ENCODE measurements at places on chromosomes 7 and 10.

- no peak for DNase-seq
Observed at GRCh38 chr10:35577926-35578617, 27.1 kb upstream of the GJD4 start.

DNA sequence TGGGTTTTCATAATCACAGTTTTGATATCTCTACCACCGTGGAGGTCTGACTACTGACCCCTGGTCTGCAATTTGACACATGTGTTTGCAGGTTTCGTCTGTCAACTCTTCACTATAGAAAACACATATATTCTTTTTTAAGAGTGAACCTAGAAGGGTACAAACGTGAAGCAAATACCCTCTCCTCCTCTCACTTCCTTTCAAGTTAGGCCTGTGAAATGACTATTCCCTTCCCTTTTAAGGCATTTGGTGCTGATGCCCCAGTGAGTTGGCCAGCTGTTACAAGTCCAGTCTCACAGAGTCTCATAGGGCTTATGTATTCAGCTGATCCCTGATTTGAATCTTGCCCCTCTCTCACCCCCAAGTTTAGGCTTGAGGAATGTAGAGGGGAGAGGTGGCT is 742.0 kb upstream of the IGFBP3 start:
- DNase-seq = no peak

- no peak for DNase-seq
Observed at GRCh38 chr7:24403557-24403956, 119.6 kb downstream of the NPY start.

GRCh38 chr7:51639661-51640334 is 323.2 kb upstream of the COBL start:
- DNase-seq = no peak

DNA sequence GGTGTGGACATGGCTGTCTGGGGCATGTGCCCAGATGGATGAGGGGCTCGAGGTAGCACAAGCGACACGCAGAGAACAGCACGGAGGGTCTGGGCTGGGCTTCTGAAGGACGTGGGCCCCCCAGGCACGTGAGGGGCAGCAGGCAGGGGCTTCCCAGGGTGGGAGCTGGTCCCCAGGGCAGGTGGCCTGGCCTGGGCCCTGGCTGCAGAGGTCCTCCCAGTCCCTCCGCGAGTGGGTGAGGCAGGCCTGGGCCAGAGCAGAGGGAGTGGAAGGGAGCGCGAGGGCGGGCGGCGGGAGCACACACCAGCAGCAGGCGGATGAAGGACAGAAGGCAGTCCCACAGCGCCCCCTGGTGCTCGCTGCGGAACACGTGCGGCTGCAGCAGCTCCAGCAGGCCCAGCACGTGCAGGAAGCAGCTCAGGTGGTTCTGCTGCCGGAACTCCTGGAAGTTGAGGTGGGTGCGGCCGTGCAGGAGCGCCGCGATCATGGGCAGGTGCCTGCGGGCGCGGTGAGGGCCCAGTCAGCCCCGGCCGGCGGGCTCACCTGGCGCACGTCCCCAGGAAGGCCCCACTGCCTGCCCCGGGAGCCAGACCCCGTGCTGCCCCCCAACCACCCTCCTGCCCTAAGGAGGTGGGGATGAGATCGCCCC is 14.7 kb upstream of the MICALL2 start:
- peak; percentile 58 for DNase-seq

DNA sequence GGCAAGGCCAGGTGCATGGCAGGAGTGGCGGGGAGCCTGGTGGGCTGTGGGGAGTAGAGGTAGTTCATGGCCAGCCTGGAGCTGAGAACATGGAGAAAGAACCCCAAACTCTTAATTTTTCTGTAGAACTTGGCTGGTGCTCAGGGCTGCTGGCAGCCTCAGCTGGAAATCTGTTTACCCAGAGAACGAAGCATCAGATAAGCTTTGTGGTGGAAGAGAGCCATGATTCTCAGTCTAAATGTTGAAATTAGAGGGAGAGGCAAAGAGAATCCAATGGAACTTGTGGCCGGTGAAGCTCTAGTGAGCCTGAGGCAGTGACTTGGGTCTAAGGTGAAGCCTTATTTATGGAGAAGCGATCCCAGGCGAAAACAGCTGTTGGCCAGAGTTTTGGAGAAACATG is 126.4 kb downstream of the CCDC3 start:
- no peak for DNase-seq

- no peak for DNase-seq
Observed at GRCh38 chr7:67807826-67808225, 811.2 kb downstream of the TYW1 start.

DNA sequence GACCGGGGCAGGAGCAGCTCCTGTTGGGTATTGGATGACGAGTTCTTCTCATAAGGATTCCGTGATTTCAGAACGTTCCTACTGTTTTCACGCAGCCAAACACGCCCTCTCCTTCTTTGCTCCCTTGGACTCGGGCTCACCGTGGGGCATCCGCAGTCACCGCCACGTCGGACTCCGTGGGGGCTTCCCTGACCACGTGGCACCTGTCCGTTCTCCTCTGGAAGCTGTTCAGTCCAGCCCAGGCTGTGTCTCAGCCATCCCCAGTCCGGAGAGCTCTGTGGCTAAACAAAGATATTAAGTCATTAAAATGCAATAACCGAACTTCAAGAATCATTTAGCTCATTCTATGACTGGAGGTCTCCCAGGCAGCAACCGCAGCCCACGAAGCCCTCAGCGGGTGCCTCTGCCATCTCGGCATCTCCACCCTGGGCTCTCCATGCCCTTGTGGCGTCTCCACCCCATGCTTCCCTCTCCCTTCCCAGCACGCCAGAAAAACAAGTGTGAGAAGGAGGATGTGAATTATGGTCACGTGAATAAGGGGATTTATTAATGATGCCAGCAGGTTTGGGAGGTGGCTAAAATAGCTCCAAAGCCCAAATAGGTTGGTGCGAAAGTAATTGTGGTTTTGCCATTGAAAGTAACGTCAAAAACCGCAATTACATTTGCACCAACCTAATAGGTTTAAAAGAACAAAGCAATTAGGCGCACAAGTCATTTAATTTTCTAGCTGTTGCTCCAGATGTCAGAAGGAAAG is 224.6 kb upstream of the PPP2R2D start:
- no peak for DNase-seq

- DNase-seq = no peak
Observed at GRCh38 chr7:155997431-155998327, 185.4 kb upstream of the SHH start.

- no peak for DNase-seq
Observed at GRCh38 chr7:90425376-90425775, 22.1 kb downstream of the CLDN12 start.

DNA sequence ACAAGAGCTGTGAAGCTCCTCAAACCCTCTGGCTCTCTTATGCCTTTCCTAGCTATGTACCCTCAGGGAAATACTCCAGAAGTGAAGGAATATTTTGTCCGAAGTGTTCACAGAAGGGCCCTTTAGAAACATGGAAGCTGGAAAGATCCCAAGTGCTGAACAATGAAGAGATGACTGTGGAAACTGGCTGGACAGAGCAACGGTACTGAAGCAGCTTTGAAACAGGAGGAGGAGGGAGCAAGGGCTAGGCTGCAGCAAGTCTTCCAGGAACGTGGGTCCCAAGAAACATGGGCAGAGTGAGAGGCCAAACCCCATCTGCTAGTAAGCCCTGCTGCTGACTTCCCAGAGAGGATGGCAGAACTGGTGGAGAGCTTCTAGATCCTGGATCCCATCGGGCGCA is 3.0 kb upstream of the PSAP start:
- DNase-seq = no peak

- DNase-seq = no peak
Observed at GRCh38 chr7:38413784-38414183, 140.3 kb upstream of the TARP start.

- DNase-seq = no peak
Observed at GRCh38 chr10:105150259-105150880, 509.3 kb downstream of the SORCS3 start.

GRCh38 chr10:74099420-74099819 is 51.2 kb downstream of the AP3M1 start:
- DNase-seq = no peak

- no peak for DNase-seq
Observed at GRCh38 chr10:122013311-122013780, 24.4 kb downstream of the TACC2 start.

- peak; percentile 21 for DNase-seq
Observed at GRCh38 chr10:31142026-31142425, 110.4 kb upstream of the ZNF438 start.

- DNase-seq = no peak
Observed at GRCh38 chr7:30829471-30829870, 58.3 kb downstream of the MINDY4 start.

- DNase-seq = peak; percentile 70
Observed at GRCh38 chr7:28041508-28042314, 138.9 kb downstream of the JAZF1 start.

- no peak for DNase-seq
Observed at GRCh38 chr7:84809877-84810276, 377.0 kb downstream of the SEMA3D start.

GRCh38 chr7:134024739-134025138 is 102.4 kb upstream of the LRGUK start:
- no peak for DNase-seq

DNA sequence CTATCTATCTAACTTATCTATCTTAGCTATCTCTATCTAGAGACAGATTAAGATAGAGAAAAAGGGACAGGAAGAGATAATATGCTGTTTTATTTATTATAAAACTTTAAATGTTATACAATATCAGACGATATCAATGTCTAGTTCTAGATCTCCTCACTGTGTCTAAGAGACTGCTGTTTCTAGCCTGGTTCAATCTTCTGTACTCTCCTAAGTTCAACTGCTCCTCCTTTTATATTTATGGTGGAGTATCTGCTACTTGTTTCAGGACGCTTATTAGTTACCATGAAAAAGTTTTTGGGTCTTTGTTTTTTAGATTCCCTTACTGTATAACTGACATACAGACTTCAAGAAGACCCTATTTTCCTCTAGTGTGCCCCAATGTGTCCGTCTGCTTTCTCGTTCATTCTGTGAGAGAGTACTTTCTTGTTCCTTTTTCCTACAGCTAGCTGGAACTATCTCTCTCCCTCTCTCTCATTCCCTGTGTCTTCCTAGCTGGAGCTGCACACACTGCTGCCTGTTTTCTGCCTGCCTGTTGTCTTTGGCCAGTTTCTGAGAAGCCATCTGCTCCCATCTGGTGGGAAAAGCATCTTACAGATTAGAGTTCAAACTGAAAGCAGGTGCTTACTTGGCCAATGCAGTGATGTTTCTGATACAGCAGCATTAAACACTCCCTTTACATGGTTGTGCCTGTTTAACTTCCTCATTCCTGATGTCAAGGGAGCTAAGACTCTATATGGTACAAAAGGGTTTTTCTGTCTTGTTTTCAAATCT is 49.4 kb upstream of the ARL4A start:
- no peak for DNase-seq

GRCh38 chr7:34727464-34727995 is 69.5 kb downstream of the NPSR1 start:
- no peak for DNase-seq

DNA sequence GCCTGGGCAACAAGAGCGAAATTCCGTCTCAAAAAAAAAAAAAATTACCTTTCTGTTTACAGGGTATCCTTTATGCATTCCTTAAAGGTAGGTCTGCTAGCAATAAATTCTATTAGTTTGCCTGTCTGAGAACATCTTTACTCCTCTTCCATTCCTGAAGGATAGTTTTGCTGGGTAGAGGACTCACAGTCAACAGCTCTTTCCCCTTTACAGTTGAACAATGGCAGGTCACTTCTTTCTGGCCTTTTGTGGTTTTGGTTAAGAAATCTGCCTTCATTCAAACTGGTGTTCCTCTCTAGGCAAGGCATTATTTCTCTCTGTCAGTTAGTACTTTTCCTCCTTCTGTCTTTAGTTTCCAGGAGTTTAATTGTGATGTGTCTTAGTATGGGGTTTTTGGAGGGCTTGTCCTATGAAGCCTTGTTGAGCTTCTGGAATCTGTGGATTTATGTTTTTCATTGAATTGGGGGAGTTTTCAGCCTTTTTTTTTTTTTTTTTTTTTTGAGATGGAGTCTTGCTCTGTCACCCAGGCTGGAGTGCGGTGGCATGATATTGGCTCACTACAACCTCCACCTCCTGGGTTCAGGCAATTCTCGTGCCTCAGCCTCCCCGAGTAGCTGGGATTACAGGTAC is 4.8 kb upstream of the DNAAF5 start:
- no peak for DNase-seq

- DNase-seq = peak; percentile 49
Observed at GRCh38 chr7:101507791-101508252, 121.3 kb downstream of the MYL10 start.

GRCh38 chr10:44293306-44293778 is 91.6 kb downstream of the CXCL12 start:
- no peak for DNase-seq

- no peak for DNase-seq
Observed at GRCh38 chr7:146862415-146862814, 745.8 kb downstream of the CNTNAP2 start.

DNA sequence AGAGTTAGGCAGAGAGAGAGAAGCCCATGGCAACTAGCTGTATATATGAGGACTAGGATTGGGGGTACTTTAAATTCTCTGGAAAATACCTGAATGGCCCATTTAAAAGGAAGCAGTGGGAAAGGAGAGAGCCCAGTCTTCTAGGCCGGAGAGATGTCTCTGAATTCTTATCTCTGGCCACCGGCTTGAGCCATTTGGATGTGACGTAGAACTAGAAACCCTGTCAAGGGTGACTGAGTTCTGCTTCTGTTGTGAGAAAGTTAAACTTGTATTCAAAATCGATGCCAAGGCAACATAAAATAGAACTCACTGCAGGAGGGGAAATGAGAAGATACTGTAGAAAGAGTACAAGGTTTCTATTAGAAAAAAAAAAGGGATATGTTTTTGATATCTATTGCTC is 6.3 kb upstream of the GSTK1 start:
- DNase-seq = no peak

GRCh38 chr10:123140983-123141390 is 5.2 kb downstream of the HMX3 start:
- DNase-seq = no peak

GRCh38 chr10:110744782-110745181 is 100.6 kb downstream of the RBM20 start:
- no peak for DNase-seq

DNA sequence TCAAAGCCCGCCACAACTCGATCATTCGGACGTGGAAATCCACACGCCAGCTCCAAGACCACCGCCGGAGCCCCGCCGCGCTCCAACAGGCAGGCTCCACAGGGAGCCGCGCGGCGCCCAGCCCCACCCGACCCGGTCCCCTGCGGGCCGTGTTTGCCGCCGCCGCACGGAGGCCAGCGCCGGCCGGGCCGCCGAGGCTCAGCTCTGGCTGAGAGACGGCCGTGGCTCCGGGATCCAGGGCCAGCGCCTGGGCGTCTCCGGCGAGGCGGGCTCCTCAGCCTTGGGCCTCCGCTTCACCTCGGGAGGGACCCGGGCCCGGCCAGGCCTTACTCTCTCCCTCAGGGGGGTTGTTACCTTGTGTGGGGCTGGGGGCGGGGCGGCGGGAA is 333 bp downstream of the SMNDC1 start:
- DNase-seq = no peak

GRCh38 chr10:49133706-49134248 is at the start of gene FAM170B:
Gene FAM170B (minus strand): TSS chr10:49134021. CDS start chr10:49133918, 103 bp downstream.
- no peak for DNase-seq

GRCh38 chr10:51617576-51618235 is 81.7 kb downstream of the CSTF2T start:
- DNase-seq = no peak

GRCh38 chr7:90165724-90166123 is 11.5 kb downstream of the STEAP1 start:
- no peak for DNase-seq

GRCh38 chr7:155285833-155286232 is 11.8 kb upstream of the INSIG1 start:
- DNase-seq = no peak

- no peak for DNase-seq
Observed at GRCh38 chr10:97659589-97659988, 19.1 kb downstream of the PI4K2A start.

- DNase-seq = no peak
Observed at GRCh38 chr10:53886325-53887300, 914.4 kb downstream of the PCDH15 start.
